Stimulated activated CD4-positive, alpha-beta T cell treated with anti-CD3 and anti-CD28 coated beads, Interleukin-12 subunit alpha, Interleukin-12 subunit beta, amount 100 ng/mL, for 24 hours (primary cell): ENCODE measurements at places on chromosomes 5 and 9.

DNA sequence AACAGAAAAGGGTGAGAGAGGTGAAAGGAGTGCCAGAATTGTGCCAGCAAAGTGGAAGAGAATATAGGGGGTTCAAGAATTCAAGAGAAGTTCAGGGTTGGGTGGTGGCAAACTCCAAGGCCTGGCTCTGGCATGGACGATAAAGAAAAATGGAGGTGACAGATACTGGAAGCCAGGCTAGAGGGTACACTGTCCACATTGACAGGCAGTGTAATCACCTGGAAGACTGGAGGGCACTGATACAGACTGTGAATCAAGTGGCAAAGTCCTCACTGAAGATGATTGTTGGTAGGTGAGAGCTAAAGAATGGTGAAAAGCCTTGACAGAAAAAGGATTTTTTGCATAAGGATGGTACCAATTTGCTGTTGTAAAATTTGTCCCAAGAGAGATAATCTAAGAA is 7.1 kb downstream of the SAR1B start:
- no peak for DNase-seq

- no peak for DNase-seq
Measured at GRCh38 chr5:89279391-89280036, 396.5 kb upstream of the MEF2C start.

DNA sequence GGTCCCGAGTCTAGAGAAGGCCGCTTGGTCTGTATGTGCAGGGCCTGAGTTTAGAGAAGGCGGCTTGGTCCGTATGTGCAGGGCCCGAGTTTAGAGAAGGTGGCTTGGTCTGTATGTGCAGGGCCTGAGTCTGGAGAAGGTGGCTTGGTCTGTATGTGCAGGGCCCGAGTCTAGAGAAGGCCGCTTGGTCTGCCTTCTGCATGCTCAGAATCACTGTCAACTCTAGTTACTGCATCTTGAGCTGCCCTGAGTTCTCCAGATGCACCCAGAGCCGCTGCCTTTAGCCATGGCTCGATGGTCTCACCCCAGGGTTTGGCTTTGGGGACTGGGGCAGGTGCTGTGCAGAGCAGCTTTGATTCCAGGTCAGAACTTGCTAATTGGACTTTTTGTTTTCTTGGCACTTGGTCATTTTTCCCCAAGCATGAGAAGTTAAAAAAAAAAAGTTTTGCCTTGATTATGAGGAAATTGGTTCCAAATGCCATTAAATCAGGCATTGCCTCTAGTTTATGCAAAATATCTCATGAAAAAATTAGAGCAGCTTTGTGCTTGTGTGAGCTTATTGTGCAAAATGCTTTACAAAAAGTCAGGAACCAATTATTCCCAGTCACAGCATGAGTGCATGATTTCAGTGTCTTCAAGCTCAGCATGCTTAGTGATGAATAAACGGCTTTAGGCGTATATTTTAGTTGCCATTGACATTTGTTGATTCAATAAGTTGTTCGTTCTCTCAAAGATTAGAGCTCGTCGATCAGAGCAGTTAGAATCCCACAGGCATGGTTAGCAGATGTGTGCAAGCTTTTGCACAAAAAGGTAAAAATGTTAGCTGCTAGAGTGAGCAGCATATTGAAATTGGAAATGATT is 25.4 kb upstream of the EXOC3 start:
- no peak for DNase-seq

GRCh38 chr5:54521856-54522479 is 4.4 kb downstream of the SNX18 start:
- no peak for DNase-seq

DNA sequence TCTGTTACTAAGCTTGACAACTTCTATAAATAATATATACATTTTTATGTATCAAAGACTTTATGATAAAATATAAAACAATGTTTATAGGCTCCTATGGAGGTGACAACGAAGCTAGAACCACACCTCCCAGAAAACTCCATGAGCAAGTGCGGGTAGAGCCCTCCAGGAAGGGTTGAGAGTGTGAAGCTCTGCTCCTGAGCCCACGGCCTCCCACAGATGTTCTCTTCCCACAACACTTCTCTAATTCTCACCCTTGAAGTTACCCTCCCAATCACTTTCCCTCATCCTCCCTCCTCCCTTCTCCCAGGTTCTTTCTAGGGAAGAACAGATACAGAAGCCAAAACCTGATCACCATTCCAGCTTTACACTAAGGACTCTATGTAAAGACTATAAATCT is 427.6 kb downstream of the SPOCK1 start:
- DNase-seq, result no peak

- DNase-seq, result no peak
Measured at GRCh38 chr9:76379494-76379893, 14.7 kb downstream of the RFK start.

DNA sequence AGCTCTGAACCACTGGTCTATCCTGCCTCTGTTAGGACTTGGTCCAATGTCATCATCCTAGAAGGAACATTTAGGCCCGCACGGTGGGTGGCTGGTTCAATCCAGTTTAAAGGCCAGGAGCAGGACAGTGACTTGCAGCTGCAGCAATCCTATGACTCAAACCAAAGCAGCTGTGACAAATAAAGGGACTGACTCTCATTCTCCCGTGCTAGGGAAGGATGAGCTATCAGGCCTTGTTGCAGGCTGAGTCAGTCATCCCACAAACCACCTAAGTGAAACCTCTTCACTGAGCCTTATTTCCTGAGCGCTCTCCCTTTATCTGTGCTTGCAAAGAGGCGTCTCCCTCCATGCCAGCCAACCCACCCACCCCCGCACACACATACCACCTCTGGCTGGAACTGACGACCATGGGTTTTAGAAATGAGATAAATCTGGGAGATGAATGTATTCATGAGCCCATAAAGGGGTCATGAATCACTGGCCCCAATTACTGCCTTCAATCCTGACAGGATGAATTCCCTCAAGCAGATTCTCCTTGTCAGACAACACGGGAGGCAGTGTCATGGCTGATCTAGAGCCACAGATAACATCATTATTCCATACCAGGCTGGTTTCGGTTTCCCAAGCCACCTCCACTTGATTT is 93.4 kb downstream of the KCNIP1 start:
- DNase-seq, result no peak

DNA sequence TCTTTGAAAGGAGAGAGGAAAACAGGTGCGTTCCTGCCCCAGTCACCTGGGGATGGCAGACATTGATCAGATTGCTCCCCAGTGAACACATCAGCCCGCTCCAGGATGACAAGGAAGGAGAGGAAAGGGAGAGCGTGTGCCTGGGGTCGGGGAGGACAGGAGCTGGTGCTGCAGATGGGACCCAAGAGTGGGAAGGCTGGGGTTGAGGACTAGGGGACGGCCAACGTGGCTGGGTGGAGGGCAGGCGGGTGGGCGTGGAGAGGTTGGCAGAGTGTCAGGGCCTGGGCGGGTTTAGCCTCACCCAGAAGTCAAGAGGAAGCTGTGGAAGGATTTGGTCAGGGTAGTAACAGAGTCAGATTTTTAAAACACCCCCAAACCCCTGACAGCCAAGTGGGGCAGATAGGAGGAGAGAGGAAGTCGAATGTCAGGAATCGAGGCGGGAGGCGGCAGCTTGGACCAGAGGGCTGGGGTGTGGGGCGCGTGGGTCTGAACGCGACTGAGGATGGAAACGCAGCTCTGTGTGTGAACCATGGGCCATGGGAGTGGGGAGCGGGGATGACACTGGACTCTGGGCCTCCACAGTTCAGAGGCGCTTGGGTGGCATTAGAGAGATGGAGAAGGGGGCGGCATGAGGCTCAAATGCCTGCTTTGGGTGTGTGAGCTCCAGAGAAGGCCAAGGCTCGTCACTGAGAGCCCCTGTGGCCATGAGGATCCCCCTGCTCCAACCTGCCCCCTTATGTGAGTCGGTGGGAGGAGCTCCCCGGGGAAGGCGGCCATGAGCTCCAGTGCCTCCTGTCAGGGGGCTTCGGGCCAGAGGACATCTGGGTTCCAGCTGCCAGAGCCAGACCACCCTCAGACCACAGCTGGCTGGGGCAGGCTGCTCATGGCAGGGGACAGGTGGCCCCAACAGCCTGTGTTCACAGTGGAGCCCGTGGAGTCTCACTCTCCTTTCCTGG is 24.6 kb downstream of the LAMC3 start:
- no peak for DNase-seq
